Suprapubic skin (tissue), 4 donors: ENCODE measurements at places on chromosomes 3 and 15.

- DNase-seq, result no peak
Observed at GRCh38 chr15:49720261-49720660, 99.4 kb downstream of the DTWD1 start.

GRCh38 chr3:185717627-185718402 lies 107.0 kb downstream of the IGF2BP2 start:
- DNase-seq, result no peak

DNA sequence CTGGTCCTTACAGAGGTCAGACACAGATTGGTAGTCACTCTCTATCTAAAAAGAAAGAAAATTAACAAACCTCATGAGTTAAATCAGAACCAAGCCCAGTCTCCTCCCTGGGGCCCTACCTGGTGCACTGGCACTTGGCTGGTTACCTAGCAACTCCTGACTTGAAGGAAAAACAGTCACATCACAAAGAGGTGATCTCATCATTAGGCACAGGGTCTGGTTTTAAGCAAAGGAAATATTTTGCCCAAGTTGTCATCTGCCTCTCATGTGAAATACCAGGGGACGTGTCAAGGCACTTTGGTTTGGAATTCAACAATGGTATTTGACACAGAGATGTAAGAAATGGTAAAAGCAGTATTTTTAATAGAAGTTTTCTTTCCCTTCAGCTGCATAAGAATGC lies 47.7 kb upstream of the FMN1 start:
- no peak for DNase-seq

- DNase-seq, result no peak
Observed at GRCh38 chr15:90161950-90162361, 39.2 kb upstream of the SEMA4B start.

DNA sequence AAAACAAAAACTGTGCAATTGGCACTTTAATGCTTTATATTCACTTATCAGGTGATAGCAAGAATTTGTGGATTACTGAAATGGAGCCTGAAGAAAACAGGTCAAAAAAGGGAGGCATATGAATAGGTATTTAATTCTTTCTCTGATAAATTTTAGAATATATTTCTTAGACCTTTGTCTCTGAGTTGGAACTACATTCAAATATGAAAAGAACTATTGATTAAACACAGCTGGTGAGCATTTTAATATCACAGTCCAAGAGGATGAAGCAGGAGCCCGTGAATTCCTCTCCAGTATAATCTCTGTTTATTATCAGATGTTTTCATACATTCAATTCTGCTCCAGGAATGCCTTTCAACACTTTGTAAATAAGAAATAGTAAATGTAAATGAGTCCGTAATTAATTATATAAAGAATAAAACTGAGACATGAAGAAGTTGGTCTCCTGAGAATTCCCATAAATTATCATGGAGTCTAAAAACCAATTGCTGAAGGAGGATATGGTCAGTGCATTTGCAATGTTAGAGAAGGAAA lies 86.3 kb upstream of the ARHGEF26 start:
- DNase-seq, result no peak

DNA sequence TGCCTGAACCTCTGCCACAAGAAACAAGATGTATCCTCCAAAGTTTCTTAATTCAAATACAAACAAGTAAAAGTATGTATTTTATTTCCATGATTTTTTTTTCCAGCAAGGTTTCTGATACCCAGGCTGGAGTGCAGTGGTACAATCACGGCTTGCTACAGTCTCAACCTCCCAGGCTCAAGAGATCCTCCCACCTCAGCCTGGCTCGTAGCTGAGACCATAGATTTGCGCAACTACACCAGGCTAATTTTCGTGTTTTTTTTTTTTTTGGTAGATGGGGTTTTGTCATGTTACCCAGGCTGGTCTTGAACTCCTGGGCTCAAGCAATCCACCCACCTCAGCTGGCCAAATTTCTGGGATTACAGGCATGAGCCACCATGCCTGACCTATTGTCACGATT lies 12.2 kb upstream of the VEPH1 start:
- DNase-seq, result no peak

DNA sequence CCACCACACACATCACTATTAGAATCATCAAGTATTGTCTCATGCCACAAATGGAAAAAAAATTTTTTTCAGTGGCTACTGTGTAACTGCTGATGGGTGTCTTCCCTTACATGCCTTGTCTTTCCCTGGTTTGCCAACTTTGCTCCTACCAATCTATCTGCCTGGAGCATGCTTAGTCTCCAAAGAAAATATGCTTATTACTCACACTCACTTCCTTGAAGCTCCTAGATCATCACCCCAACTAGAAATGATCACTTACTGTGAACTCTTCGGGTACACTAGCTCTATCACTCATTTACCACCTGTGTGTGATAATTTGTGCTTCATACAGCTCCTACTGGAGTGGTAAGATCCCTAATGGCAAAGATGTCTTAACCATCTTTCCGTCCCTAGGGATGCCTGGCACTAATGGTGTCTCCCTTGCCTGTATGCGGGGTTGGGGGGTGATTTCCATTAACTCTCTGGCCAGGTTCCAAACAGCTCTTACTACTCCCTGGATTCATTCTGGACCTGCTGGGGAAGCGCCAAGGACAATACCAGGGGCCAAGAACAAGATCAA lies 799 bp downstream of the VPS33B start:
- no peak for DNase-seq

DNA sequence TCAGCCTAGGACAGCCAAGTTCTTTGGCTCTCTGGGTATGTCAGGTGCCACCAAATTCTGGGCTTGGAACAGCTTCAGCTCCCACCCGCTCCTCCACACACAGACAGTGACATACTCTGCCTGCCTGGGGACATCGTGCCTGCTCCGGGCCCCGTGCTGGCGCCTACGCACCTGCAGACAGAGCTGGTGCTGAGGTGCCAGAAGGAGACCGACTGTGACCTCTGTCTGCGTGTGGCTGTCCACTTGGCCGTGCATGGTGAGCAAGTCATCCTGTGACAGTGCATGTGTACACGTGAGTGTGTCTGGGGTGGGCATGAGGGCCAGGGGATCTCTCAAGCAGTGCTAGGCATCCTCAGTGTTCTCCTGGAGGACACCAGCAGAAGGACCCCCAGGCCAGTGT lies 922 bp downstream of the IL17RC start:
- no peak for DNase-seq

- DNase-seq, result no peak
Observed at GRCh38 chr3:171334465-171334811, 125.8 kb downstream of the TNIK start.

DNA sequence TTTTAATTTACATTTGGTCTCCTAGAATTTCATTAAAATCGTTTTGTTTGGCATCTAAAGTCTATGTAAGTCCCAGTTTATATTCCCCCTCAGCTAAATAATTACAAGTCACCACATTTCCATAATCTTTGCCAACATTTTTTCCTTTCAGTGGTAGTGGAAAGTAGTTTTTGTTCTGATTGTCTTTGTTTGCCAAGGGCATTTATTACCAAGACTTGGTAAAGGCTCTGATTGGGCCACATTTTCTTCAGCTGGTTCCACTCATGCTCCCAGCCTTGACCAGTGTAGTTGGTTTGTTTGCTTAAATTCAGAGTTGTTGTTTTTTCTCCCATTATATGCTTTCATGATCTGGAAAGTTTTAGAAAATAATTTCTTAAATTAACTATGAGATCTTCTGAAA lies 153.4 kb upstream of the MME start:
- no peak for DNase-seq

GRCh38 chr3:77084511-77084910 lies 44.6 kb downstream of the ROBO2 start:
- DNase-seq, result no peak

GRCh38 chr15:47399100-47399499 lies 318.2 kb upstream of the SEMA6D start:
- no peak for DNase-seq

- no peak for DNase-seq
Observed at GRCh38 chr3:133158686-133159085, 120.5 kb downstream of the TMEM108 start.

- DNase-seq, result no peak
Observed at GRCh38 chr3:126097801-126098200, 13.9 kb upstream of the SLC41A3 start.

DNA sequence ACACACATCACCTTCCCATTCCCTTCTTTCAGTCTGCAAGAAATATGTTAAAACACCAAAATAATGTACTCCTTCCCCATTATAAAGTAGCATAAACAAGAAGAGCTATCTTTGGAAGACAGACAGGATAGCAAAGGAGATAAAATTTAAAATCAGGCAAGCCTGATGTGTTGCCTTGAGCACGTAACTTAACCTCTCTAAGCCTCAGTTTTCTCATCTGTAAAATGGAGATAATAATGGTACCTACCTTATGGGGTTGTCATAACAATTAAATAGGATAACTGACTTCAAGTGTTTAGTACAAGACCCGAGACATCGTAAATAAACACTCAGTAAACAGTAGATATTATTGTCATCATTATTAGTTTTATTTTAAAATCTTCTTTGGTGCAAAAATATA lies 142.4 kb downstream of the NR1D2 start:
- DNase-seq, result no peak

GRCh38 chr3:127107491-127108375 lies 85.2 kb upstream of the PRR23E start:
- DNase-seq, result peak; percentile 57

DNA sequence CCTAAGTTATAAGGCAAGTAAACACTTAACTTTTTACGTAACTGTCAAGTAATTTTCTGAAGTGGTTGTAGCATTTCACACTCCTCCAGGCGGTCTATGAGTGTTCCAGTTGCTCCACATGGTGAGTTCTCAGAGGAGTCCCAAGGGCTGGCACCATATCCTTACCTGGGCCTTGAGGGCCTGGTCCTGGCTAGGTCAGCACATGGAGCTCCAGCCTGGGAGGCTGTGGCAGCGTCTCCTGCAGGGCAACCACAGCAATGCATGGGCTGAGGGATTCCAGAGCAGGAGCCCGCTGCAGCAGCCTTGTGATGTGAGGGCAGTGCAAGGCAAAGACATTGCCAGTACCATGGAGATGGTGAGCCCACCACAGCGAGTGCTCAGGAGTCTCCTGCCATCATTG lies 32.2 kb upstream of the LYZL4 start:
- DNase-seq, result no peak

- DNase-seq, result no peak
Observed at GRCh38 chr3:112958811-112959560, 15.9 kb downstream of the CD200R1 start.

DNA sequence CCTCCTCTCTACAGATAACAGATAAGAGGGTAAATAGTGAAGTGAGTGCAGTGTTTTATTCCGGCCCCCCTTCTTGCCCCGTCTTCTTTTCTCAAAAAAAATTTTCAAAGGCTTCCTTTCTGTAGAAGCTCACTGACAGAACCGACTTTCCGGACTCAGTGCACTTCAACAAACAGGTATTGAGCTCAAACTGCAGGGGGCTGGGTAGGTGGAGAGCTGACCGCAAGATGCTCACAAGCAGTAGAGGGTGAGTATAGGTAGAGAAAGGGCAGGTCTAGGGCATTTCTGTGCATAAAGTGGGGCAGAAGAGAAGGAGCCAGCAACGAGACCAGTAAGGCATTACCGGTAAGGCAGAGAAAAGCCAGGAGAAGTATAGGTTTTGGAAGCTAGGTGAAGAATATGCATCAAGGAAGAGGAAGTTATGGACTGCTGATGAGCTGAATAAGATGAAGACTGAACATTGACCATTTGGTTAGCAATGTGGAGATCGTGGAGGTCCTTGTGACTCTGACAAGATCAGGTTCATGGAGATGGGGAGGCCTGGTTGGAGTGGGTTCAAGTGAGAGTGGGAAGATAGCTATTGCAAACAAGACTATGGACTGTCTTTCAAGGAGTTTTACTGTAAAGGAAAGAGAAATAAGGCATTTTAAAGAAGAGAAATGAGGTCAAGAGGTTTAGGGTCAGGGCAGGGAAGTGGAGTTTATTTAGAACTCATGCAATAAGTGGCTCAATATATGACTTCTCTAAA lies 97.4 kb downstream of the ST6GAL1 start:
- no peak for DNase-seq

GRCh38 chr3:111919370-111920065 lies 59.3 kb upstream of the ABHD10 start:
- no peak for DNase-seq

DNA sequence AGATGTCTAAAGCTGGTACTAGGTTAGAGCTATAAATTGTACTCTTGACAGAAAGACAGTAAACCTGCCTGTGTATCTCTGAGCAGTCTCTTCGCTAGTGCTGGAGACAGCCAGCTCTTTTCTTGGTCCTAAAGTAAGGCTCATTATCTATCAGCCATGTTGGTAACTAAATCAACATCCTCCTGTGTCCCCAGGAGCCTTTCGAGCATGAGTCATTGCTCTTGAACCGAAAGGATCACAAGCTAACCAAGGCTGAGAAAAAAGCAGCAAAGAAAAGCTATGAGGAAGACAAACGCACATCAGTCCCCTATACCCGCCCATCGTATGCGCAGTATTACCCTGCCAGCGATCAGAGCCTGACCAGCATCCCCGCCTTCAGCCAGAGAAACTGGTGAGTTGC lies 25.0 kb upstream of the TEX264 start:
- no peak for DNase-seq

DNA sequence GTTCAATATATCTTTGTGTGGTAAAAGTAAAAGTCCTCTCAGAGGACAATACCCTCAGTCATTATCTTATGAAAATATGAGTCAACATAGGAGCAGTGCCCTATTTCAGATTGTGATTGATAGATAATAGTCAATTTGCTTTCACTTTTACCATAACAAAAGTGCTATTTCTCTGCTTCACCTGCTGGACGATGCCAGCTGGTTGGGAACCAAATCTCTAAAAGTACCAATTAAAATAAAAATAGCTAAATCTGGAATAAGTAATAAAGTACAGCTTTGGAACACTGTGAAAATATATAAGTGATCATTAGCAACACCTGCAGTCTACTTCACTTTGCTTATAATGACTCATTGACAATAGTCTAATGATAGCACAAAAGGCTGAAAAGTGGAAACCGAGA lies 390.3 kb upstream of the AGTR1 start:
- DNase-seq, result no peak
